Ureter (tissue), 1 donor: ENCODE measurements at places on chromosomes 5 and 9. TPM values are rescaled to one million over a fixed set of nuclear protein-coding genes. Genes with fewer than 3 reads are reported as not detected.

DNA sequence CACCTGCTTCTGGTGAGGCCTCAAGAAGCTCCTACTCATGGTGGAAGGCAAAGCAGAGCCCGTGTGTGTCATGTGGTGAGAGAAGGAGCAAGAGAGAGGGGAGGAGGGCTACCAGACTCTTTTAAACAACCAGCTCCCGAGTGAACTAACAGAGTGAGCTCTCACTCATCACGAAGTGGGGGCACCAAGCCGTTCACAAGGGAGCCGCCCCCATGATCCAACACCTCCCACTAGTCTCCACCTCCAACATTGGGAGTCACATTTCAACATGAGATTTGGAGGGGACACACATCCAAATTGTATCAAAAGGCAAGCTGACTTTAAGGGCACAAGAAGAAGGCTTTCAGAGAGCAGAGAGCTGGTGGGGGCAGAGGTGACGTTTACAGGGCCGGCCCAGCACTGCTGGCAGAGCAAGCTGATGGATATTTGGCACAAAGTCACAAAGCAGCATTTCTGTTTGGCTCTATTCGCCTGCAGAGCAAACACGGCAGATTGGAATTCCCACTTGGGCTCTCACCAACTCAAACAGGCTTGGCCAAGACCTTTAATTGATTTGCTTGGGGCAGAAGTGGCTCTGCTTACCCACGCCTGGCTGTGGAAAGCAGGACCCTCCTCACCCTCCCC is 20.0 kb downstream of the PITX1 start:
- peak; percentile 43 for DNase-seq

The LCN1 gene
- total RNA-seq = not detected

DNA sequence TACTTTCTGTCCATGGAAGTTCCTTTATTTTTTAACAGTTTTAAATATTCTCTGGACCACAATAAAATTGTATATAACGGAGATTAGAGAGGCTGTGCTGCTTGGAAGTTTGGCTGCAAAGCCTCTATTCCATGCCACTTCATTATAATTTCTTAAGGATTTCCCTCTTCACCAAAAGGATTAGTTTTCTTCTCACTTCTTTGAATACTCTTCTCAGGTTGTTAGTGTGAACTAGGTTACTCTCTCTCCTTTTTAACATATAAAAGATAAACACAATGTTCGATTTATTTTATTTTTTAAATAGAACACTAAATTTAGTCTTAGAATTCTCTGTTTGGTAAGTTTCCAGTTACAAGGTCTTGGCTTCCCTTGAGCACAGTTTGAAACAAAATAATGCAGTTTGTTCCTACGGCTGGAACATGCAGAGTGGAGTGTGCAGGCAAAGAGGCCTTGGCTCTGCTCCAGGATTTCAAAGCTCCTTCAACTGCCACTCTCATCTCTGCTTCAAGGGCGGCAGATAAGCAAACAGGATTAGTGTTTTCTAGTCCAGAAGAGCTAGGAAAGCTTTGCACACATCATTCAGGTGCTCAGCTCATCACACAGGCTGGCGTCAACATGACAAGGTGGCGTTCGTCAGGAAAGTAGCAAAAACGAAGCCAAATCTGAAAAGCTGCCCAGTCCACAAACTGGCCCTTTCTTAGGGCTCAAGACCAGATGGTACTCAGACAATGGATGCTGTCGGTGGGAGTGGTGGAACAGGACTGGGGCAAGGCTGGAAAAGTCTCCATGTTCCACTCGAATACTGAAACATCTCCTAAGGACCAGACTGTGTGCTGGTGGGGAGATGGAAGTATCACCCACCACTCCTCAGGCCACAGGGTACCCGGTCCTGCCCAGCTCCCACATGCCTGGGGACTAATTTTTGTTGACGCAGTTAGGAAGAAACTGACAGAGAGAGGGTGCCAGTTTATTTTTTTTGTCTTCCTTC is 286.6 kb downstream of the CRB2 start:
- DNase-seq = no peak

The TLR4 gene
- 23.5 TPM for total RNA-seq

DNA sequence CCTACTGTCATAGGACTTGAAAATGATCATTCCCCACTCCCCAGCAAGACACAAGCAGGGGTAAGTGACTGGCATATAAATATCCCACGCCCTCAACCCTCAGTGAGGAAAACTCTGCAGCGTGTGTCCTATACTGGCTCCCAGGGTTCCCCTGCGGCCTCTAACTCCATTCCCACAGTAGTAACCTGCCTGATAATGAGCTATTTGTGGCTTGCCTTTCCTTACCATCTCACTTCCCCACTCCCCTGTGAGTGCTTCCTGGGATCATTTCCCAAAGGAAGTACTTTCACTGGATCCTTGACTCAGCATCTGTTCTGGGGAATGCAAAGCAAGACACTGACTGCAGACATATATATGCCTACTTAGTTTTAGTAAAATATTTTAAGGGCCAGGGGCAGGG is 14.3 kb downstream of the CDC14B start:
- DNase-seq = no peak

- peak; percentile 76 for DNase-seq
Measured at GRCh38 chr5:1004461-1005248, 3.9 kb upstream of the NKD2 start.

The TLX3 gene
- total RNA-seq = not detected

- no peak for DNase-seq
Measured at GRCh38 chr9:36169166-36169565, at the start of gene CCIN. Gene CCIN (plus strand): TSS chr9:36169388. CDS start chr9:36169503, 115 bp downstream.

The DEPDC1B gene
- 0.57 TPM for total RNA-seq

- no peak for DNase-seq
Measured at GRCh38 chr5:33806738-33807442, 84.9 kb downstream of the ADAMTS12 start.

GRCh38 chr9:74951107-74951720 is 1.5 kb downstream of the C9orf40 start:
- no peak for DNase-seq

- no peak for DNase-seq
Measured at GRCh38 chr5:58924306-58924705, 341.4 kb downstream of the RAB3C start.

GRCh38 chr5:58224221-58224620 is 235.7 kb downstream of the PLK2 start:
- no peak for DNase-seq

GRCh38 chr9:84230355-84231145 is 110.0 kb downstream of the SLC28A3 start:
- DNase-seq = no peak

The MARCOL gene
- not detected for total RNA-seq

GRCh38 chr9:110133608-110134210 is 74.2 kb downstream of the C9orf152 start:
- DNase-seq = no peak

DNA sequence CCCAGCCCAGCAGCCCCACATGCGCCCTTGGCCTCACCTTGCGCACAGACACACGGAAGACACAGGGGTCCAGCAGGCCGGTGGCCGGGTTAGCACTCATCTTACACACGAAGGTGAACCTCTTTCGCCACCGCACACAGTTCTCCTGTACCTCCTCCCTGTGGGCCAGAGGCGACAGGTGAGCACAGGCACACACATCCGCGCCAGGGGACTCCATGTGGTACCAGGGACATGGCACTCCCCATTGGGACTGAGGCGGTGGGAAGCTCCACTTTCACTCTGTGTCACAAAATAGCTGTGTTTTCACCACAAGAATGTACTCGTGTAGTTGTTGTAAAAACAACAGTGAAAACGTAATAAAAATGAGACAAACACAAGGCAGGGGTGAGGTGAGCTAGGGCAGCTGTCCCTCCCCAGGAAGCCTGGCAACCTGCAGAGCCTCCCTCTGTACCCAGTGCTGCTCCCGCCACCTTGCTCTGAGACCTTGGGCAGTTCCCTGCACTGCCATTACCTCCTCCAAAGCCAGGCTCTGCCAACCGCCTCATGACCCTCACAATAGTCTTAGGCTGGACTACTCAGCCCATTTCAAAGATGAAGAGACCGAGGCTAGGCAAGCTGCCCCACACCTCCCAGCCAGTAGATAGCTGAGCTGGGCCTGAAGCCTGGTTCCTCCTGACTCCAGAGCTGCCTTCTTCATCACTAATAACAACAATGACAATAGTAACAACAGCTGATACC is 16.3 kb upstream of the DPM2 start:
- DNase-seq = no peak

The PCDHGB1 gene
- 3.0 TPM for total RNA-seq

DNA sequence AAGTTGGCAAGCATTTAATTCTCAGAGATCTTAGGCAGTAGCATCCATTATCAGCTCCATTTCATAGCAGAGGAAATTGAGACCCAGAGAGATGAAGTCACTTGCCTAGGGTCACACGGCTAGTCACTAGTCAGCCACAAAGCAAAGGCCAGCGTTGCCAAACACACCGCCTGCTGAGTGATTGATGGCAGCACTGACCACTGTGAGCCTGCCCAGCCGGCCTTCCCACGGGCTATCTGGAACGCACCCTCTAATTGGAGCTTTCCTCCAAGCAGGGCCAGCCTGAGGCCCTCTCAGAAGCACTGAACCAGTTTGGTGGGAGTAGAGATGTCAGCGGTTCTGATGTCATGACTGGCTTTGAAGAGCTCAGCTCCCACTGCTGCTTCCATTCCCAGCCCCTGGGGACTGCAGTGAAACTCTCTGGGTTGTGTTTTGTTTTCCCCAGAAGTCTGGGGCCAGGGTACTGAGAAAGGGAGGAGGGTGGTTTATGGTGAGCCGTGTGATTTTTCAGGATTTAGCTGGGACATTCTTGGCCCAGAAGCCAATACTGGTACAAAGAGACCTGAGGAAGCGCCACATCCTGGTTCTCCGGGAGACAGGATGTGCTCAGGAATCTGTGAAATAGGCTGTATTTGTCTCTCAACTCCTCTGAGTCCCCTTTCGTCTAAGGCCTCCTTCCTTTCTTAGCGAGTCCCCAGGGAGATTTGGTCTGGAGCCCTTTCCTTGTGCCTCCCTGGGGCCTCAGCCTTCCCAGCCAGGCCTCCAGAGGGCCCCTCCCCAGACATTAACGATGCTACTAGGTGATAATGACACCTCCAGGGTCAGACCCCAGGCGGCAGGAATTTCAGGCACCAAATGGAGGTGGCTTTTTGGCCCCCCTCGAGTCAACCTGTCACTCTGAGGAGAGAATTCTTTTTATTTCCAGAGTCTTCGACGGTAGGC is 44.5 kb downstream of the SPRY4 start:
- DNase-seq = no peak

GRCh38 chr9:74309654-74310053 is 187.5 kb upstream of the RORB start:
- DNase-seq = no peak

- no peak for DNase-seq
Measured at GRCh38 chr5:63025679-63026078, 447.1 kb downstream of the LRRC70 start.

GRCh38 chr5:139631520-139632165 is 16.5 kb upstream of the CXXC5 start:
- DNase-seq = no peak

- DNase-seq = no peak
Measured at GRCh38 chr9:88926781-88927505, 64.3 kb upstream of the S1PR3 start.

The SPATA9 gene
- 1.4 TPM for total RNA-seq

The PCDHGA6 gene
- 6.1 TPM for total RNA-seq

GRCh38 chr9:76634356-76635054 is 129.7 kb upstream of the PCA3 start:
- no peak for DNase-seq

DNA sequence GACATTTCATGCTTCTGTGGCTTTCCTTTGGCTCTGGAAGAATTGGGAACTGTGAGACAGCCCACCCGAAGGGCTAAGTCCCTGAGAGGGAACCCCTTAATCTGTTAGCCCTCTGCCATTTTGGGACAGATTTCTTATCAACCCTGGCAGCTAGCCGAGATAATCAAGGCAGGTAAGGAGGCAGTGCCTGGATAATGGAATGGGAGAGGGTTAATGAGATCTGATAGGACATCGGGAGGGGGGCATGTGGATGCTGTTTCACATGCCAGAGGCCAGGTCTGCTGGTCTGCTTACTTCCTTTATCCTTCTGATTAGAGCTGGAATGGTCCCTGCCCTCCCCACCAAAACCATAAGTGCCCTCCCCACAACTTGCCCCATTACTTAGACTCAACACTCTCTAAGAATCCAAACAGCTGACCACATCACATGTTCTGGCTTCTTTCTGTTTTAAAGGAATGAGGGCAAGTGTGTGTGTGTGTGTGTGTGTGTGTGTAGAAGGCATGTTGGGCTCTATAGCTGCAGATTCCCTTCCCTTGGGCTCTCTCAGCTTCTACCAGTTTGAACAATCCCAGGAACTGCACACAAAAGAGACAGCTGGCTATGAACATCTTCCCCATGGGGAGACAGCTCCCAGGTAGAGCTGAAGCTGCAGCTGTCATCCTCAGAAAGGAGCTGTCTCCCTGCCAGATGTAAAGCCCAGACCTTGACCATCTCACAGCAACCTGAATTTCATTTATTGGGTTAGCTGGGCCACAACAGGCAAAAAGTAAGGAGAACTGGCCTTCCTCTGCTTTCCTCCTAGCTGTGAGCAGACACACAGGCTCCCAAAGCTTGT is 221.3 kb downstream of the PIK3R1 start:
- DNase-seq = no peak

DNA sequence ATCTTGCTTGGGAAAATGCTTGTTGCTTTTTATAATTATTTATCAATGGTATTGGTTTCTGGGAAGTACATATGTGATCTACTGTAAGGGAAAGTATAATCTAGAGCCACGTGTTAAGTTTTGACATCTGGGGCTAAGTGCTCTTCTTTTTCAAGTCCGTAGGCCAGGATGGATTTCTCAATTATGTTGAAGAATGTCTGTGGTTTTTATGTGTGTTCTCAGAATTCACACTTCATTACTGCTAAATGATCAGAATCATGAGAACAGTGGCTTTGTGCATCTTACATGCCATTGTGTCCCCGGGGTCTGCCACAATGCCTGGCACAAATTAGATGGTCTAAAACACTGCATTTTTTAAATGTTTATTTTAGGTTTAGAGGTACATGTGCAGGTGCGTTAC is 14.5 kb upstream of the AUH start:
- no peak for DNase-seq

GRCh38 chr5:40754381-40755092 is 1.2 kb downstream of the TTC33 start:
- DNase-seq = no peak

GRCh38 chr9:114936581-114936980 is 6.2 kb upstream of the TNFSF8 start:
- no peak for DNase-seq

DNA sequence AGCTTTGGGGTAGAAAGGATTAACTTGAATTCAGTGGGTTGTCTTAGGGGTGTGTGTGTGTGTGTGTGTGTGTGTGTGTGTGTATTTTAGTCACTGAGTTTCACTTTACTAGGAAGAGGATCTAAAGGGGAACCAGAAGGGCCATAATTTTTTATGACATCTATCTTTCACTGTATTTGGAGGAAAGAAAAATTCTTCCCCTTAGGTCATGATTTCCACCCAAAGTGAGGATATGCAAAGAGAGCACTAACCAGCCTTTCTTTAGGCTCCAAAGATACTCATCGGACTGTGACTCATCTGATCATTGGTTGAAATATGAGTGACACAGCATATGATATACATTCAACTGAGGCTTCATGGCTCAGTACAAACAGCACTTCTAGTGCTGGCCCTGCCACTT is 75.2 kb upstream of the RASGRF2 start:
- DNase-seq = no peak

The F2RL1 gene
- 16.8 TPM for total RNA-seq

GRCh38 chr9:80485420-80486250 is 913.9 kb downstream of the TLE4 start:
- no peak for DNase-seq

- no peak for DNase-seq
Measured at GRCh38 chr9:115910959-115911358, 242.6 kb upstream of the PAPPA start.

- DNase-seq = no peak
Measured at GRCh38 chr9:109497226-109498153, 617 bp downstream of the PTPN3 start.

The IRX2 gene
- total RNA-seq = 3.3 TPM

The S1PR3 gene
- total RNA-seq = 48.6 TPM

- DNase-seq = no peak
Measured at GRCh38 chr9:7656636-7657035, 142.9 kb downstream of the DMAC1 start.
